ENCODE measurements at places on chromosomes 7 and 10.

- DNase-seq, result no peak
These were observed 128.1 kb upstream of the SAMD8 start for GRCh38 chr10:74983383-74983782.

DNA sequence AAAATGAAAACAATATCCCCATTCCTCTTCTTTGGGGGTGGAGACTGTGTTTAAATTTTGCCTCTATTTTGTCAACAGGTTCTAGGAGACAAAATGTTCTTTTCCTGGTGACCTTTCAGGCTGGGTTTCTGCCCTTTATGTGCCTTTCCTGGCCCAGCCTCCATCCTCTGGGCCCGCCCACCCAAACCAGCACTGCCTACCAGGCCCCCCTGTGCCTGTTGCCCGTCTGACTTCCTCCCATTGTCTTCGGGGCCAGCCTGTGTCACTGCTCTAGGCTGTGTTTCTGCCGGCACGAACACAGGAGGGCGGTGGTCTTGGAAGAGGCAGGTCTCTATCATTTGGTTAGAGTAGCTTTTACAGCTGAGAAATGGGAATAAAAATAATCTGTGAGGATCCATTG, 13.9 kb downstream of the TSPAN14 start:
- DNase-seq, result peak; percentile 42

DNA sequence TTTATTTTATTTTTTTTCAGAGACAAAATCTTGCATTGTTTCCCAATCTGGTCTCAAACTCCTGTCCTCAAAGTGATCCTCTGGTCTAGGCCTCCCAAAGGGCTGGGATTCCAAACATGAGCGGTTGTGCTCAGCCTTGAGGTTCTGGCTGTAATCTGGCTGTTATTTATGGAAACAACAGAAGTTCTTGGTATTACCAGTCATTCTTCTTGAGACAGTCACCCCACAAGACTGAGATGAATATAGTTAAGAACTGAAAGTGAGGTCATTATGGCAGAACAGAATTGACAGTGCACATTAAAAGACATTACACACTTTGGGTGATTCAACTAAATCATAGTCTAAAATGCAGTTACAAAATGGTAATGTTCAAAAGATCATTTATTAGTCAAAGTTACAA, 719.5 kb downstream of the ZWINT start:
- DNase-seq, result no peak

DNA sequence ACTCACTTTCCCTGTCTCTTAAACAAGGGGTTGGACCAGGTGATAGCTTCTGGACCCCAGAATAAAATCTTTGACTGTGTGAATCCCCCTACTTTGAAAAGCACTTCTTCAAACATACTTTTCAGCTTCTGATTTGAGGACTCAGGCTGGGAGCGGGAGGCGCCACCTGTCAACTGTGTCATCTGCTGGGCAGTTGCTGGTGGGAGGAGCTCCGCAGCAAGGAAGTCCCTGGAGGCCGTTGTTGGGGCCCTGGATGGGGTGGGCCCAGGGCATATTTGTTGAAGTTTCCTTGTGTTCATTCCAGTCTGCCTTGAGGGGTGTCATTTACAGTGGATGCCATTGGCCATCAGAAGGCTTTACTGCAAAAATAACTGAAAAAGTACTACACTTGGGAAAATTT, 197.7 kb downstream of the CCDC3 start:
- DNase-seq, result no peak

DNA sequence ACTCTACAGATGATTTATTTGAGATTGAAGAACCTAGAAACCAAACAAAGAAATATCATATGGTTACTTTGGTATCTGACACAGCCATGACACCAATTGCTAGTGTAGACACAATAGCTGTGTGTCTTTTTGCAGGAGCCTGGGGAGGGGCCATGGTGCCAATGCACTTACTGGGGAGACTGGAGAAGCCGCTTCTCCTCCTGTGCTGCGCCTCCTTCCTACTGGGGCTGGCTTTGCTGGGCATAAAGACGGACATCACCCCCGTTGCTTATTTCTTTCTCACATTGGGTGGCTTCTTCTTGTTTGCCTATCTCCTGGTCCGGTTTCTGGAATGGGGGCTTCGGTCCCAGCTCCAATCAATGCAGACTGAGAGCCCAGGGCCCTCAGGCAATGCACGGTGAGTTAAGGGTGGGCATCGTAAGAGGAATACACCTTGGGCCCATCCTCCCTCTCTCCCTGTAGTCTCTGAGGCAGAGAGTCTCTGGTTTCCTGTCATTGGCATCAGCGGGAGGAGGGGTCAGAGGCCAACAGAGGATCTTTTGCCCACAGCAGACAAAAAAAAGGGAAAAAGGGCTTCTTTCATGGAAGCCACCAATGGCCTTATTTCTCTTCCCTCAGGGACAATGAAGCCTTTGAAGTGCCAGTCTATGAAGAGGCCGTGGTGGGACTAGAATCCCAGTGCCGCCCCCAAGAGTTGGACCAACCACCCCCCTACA, 1.2 kb downstream of the TMEM139 start:
- DNase-seq, result no peak

DNA sequence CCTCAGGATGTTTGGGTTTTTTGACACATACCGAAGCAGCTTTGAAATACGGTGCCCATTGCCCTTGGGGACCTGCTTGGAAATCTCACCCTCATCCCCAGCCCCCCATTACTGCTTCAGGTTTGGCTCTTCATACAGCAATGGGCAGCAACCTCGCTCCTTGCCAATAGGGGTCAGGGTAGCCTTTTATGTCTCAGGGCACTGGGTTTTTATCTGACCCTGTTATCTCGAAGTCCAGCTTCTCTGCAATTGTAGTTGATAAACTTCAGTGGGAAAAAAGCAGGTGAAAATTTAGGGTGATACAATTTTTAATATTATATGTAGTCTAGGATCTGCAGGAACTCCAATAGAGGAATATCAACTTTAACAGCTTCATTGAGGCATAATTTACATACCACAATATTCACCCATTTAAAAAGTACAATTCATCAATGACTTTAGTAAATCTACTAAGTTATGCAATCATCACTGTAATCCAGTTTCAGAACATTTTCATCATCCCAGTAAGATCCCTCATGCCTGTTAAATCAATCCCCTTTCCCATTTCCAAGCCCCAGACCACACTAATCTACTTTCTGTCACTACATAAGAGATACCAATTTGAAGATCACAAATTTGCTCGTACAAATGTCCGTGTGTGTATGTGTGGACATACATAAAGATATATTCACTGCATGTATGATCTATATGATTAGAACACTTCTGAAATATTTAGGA, 386.2 kb downstream of the KCNMA1 start:
- no peak for DNase-seq

- DNase-seq, result no peak
These were observed 1.4 kb upstream of the ADAM8 start for GRCh38 chr10:133277993-133278576.

DNA sequence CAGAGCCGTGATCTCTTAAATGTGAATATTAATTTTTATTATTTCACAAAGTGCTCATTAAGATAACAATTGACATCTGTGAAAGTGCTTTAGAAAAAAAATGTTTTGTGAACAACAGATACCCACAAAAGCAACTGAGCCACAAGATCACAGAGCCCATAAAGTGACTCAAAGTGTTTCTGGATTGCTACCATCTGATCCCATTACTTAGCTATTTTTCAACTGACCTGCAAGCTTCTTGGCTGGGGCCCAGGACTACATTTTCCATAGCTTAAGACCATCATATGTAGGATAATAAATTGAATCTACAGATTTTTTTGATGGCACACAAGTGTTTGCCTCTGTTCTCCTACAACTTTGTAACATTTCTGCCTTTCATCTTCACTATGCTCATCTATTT, 674.4 kb downstream of the PHTF2 start:
- DNase-seq, result no peak

DNA sequence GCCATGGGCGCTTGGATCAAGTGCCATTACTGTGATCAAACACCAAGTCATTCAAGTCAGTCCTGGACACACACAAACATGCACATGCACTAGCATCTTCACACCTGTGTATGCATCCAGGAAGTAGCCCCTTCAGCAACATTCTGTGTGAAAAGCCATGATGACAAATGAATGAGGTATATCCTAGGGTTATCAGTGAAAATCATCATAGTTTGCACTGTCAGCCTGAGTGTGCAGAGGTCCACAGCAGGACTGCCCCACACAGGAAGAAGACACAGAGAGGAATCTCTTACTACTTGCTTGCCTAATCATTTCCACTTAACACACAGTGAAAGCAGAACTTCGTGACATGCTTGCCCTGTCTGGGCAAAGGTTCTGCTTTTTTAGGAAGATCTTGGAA, 184.0 kb upstream of the ADO start:
- DNase-seq, result no peak

- DNase-seq, result no peak
These were observed 593 bp downstream of the CDK13 start for GRCh38 chr7:39950473-39951225.

DNA sequence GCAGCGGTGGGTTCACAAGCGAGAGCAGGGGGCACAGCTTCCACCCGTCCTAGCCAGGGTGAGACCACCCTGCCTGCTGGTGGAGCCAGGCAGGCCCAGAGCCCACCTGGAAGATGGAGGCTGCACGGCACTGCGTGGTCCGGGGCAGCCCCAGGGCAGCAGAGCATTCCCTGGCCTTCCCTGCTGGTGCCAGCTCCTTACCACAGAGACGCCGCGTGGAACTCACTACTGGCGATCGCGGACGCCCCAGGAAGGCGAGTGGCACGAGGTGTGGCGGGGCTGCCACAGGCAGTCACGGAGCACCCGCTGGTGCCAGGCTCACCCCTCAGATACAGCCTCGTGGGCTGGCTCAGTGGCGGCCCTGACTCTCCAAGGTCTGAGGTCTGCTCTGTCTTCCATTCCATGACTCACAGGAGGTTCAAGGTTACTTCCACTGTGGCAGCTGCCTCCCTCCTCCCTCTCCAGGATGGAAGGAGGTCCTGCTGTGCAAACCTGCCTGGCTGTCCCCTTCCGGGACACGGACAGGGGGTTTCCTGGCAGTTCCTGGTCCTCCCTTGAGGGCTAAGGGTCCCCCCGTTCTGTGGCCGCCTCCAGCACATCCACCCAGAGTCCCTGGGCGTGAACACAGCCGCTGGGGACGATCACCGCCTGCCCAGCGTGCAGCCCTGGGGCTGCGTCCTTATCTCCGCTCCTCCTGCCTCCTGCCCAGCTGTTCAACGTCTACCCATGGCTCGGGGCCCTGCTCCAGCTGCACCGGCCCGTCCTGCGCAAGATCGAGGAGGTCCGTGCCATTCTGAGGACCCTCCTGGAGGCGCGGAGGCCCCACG, 3.1 kb downstream of the CYP2W1 start:
- DNase-seq, result no peak
